NCI-H1694 treated with DMSO at 0.1 percent for 48 hours (cell line): ENCODE measurements at places on chromosomes 2 and 18.

DNA sequence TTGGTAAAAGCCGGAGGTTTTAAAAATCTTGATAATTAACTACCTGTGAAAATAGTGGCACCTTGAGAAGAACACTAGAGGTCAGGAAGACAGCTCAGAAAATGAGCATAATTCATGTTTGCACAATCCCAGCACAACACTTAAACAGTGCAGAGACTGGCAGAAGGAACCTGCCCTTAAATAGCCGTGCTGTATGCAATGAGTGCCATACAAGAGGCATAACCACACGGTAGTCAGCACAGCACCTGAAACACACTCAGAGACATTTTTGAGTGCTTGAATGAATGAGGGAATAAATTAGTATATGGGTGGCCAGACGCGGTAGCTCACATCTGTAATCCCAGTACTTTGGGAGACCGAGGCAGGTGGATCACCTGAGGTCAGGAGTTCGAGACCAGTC is 164.9 kb downstream of the PAX3 start:
- DNase-seq: no peak

DNA sequence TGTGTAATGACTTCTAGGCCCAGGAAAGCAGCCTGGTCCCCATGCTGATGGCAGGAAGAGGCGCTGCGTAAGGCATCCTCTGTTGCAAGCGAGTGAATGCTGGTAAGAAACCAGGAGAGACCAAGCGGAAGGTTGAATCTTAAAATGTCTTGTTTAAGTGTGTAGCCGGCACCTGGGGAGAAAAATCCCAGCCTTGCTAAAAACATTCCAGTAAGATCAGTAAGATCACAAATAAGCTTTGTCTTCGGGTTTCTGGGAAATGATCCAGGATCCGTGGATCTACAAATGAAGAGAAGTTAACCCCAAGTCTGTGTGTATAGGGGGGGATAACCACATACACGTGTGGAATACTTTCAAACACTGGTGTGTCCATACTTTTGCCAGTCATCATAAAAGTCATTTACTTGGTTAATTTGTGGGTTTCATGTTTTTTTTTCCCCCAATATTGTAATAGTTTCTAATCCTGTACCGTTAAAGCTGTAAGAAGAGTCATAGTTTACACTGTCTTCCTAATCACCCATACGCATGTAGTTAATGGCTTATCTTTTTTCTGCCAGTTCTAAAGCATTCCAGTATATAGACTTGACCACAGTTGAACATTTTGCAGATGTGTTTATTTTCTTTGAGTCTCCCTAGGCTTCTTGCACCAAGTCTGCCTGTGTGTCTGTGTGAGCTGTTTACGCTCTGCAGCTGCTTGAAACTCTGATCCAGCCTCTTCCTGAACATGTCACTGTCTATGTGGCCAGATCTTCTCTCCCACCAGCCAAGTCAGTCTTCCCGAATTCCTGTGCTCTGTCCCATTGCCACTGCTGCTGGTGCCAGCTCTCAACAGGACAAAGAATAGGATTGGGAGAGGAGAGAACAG is 135.9 kb upstream of the ARL4C start:
- no peak for DNase-seq

DNA sequence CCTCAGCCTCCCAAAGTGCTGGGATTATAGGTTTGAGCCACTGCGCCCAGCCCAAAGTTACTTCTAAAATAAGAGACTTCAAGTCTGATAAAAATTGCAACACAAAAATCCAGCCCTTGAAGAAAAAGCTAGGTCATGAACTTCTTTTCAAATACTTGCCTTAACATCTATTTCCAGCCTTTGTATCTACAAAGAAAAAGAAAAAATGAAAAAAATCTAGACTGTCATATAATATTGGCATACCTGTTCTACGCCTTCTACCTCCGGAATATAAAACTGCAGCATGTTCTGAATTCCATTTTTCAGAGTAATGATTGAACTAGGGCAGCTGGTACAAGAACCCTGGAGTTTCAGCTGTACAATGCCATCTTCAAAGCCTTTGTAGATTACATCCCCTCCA is 13.1 kb upstream of the GFPT1 start:
- DNase-seq: no peak

- DNase-seq: no peak
These were observed 17.7 kb downstream of the BCL11A start for GRCh38 chr2:60535685-60536312.

DNA sequence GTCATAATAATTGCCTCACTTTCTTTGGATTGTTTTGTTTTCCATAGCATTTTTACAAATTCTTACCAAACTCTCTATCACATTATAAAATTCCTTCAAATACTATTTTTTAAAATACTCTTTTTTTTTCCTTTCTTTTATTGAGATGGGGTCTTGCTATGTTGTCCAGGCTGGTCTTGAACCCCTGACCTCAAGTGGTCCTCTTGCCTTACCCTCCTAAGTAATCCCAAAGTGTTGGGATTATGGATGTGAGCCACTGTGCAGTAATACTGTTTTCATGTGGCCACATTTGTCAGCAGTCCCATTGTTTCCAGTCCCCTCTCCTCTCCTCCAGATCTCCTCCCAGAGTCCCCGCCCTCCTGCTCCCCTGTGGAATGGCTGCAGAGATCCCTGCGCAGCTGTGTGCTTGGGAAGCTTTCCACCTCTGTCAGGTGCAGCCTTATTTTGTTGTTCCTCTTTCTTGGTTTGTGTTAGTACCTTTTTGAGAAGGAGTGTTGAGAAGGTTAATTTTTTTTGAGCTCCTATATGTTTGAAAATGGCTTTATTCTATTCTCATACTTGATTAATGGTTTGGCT is 227.3 kb downstream of the LOXHD1 start:
- no peak for DNase-seq

DNA sequence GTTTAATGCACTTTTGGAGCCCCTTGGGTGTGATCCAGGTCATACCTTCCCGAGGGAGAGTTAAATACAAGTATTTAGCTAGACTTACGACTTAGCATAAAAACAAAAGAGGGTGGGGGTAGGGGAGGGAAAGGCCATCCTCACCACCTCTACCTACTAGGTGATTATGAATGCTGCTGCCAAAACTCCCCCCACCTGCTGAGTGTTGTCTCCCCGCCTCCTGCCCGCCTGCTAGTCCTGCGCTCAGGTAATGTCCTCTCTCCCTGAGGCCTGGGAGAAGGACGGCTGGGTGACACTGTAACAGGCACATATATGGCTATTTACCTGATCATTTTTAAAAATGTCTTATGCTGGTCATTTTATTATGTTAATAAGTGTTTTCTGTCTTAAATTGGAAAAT is 3.0 kb upstream of the NCKAP5 start:
- no peak for DNase-seq
